ENCODE measurements at places on chromosomes 3 and 15.
A peak's percentile ranks its signal among the peaks of the same experiment; 100 is the strongest.

GRCh38 chr3:126533506-126533905, 9.6 kb downstream of the CHST13 start:
- DNase-seq: no peak

DNA sequence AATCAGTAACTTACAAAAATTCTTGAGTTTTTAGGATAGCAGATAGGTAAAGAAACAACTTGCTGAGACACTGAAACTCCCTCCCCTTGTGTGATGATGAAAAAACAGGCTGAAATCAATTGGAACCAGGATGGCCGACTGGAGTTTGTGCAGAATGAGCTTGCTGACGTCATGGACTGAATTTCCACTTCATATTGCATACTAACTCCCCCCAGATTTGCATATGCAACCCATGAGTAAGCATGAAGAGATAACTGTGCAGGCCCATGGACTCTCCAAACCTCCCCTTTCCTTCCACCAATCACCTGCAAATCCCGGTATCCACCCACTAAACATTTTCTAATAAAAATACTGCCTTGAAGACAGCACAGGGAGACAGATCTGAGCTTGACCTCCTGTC, 82.0 kb upstream of the SCN5A start:
- no peak for DNase-seq

- peak; percentile 83 for DNase-seq
Observed at GRCh38 chr3:191959876-191960413, 499.0 kb downstream of the PYDC2 start.

DNA sequence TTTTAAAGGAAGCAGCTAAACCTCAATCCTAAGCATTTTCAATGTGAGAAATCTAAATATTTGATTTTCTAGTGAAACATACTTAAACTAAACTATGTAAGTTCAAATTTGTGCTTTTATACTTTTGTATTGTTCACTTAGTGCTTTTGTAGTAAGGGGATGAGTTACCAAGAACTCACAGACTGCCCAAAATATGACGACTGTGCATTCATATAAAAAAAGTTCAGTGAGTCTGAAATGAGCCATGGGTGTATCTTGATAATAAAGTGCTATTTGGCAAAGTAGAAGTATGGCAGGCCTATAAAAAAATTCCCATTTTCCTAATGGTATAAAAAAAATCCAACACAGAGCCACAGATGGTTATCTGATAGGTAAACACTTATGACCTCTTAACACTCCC, 66.2 kb downstream of the NPTN start:
- no peak for DNase-seq

GRCh38 chr3:113977822-113978221, 30.0 kb downstream of the ZDHHC23 start:
- no peak for DNase-seq

- DNase-seq: no peak
Observed at GRCh38 chr15:61216519-61216918, 12.6 kb downstream of the RORA start.

- no peak for DNase-seq
Observed at GRCh38 chr15:31300981-31301672, 25.5 kb upstream of the KLF13 start.

DNA sequence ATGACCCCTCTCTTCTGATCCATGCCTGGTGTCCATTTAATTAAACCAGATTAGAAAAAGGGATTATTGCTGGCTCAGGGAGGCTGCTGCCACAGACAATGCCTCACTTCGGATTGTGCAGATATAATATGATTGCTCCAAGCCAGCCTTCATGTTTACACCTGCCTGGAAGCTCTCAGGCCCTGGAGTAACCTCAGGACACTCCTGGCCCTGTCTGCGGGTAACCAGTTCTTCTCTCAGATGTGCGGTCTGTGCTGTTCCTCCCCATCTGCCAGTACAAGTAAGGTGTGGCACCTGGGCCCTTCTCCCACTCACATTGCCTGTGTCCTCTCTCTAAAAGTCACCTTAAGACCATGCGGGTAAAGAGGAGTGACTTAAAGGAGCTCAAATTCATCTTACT, 8.8 kb upstream of the GOLGA8J start:
- DNase-seq: no peak

DNA sequence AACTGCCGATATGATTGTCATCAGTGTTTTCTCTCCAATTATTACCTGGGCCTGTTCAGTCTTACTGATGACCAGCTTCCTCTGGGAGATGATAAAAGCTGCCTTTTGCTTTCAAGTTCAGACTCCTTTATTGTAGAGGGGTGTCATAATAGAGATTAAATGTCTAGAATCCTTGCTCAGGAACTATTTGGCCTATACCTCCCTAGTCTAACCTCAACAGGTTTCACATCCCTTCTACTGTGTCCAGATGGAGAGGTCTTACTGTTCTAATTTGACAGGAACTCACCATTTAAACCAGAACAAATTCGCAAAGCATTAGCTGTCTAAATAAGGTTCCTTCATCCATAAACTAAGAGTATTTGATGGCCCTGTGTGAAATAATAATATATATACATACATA, 88.0 kb downstream of the BCHE start:
- DNase-seq: no peak

DNA sequence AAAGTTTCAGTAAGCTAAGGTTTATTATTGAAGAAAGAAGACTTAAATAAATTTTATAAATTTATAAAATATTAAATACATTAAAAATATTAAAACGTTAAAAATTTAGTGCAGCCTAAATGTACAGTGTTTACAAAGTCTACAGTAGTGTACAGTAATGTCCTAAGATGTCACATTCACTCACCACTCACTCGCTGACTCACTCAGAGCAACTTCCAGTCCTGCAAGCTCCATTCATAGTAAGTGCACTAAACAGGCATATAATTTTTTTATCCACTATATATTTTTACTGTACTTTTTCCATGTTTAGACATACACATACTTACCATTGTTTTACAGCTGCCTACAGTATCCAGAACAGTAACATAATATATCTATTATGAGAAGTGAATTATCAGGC, 51.5 kb downstream of the TJP1 start:
- DNase-seq: no peak

DNA sequence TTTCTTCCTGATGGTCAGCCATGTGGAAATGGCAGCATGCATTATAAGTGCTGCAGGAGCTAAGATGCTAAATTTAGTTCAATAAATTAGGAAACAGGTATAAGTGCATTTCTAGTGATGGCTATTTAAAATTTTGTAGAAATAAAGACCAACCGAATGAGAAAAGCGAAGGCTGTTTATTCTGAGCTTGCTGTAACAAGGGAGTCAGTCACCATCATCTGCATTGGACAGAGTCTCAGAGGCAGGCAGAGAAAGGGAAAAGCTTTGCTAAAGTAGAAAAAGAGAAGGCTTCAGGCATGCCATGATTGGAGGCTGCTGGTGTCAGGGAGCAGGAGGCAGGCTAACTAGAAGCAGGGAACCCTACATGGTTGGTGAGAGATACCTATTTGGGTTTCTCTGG, 451.0 kb downstream of the EDEM1 start:
- DNase-seq: no peak

DNA sequence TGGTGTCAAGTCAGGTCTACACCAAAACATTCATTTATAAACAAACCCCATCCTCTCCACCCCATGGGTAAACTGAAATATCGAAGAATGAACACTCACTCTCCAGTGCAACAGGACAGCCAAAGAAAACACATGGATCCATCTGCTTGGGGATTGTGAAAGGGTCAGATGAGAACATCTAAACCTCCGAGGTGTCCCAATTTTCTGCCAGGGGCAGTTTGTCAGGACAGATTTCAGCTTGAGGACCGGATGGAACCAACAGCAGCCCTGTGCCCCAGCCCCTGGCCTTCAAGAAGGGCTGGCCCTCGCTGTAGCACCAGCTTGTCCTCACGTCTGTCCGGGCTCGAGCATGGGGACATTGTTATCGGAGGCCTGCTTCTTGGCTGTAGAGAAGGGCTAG, 45.5 kb downstream of the PCSK6 start:
- no peak for DNase-seq

DNA sequence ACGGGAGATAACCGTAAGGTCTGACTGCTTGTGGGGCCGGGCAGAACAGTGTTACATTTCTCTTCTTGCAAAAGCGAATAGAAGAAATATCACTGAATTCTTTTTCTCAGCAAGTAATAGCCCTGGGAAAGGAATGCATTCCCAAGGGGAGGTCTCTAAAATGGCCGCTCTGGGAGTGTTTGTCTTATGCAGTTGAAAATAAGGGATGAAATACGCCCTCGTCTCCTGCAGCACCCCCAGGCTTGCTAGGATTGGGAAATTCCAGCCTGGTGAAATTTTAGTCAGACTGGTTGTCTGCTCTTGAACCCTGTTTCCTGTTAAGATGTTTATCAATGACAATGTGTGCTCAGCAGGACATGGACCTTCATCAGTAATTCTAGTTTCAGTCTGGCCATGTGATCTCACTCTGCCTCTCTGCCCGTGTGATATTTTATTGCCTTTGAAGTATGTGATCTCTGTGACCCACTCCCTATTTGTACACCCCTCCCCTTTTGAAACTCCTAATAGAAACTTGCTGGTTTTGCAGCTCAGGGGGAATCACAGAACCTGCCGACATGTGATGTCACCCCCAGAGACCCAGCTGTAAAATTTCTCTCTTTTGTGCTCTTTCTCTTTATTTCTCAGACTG, 715.6 kb downstream of the ROBO1 start:
- no peak for DNase-seq

- no peak for DNase-seq
Observed at GRCh38 chr3:187125319-187126031, 13.8 kb downstream of the RPL39L start.

DNA sequence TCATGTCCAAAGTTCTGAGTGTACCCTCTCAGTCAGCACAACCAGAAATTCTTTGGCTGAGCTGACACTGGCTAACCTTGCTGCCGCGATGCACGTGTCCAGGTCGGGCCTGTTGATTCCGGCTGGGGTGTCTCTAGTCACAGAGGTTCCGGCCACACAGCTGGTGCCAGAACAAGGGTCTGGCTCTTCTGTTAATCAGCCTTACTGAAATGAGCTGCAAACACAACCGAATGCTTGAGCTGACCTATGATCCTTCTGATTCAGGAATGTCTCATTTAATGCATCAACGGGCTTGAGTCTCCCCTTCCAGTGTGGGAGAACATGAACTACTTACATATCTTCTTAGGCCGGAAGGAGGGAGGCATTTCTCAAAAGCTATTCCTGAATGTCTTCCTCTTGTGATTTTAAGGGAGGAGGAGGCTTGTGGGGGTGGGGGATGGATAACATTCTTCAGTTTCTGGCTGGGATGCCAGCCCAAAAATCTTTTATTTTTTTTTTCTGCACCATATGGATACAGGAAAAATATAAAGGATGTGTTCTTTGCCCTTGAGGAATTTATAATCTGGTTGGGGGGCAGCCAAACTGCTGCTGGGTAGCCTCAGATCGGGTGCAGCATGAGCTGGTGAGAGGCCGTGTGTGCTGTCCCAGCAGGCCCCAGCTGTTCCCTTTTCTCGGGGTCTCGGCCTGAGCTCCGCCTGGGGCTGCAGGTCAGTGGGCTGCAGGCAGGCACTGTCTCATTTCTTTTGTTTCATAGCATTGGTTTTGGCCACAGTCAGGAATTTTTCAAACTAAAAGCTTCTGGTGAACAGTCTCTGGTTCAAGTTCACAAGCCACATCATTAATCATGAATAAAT, 319.1 kb upstream of the TBL1XR1 start:
- DNase-seq: peak; percentile 99

DNA sequence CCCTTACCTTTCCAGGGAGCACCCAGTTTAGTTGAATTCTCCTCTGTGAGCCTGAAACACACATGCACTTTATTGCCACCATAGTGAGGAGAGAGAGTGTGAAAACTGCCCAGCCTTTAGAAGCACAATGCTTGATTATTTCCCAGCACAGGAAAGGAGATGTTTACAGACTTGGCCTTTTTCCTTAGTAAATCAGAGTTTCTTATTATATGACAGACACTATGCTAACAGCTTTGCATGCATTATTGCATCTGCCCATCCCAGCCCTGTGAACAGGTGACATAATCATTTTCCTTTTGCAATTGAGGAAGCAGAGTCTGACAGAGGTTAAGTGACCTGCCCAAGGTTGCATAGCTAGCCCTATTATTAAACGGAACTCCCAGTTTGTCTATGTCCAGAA, 36.5 kb downstream of the CAPN3 start:
- DNase-seq: no peak

GRCh38 chr3:124364317-124365020, 365.8 kb upstream of the UMPS start:
- no peak for DNase-seq

- no peak for DNase-seq
Observed at GRCh38 chr3:53705774-53706173, 140.4 kb downstream of the CHDH start.

DNA sequence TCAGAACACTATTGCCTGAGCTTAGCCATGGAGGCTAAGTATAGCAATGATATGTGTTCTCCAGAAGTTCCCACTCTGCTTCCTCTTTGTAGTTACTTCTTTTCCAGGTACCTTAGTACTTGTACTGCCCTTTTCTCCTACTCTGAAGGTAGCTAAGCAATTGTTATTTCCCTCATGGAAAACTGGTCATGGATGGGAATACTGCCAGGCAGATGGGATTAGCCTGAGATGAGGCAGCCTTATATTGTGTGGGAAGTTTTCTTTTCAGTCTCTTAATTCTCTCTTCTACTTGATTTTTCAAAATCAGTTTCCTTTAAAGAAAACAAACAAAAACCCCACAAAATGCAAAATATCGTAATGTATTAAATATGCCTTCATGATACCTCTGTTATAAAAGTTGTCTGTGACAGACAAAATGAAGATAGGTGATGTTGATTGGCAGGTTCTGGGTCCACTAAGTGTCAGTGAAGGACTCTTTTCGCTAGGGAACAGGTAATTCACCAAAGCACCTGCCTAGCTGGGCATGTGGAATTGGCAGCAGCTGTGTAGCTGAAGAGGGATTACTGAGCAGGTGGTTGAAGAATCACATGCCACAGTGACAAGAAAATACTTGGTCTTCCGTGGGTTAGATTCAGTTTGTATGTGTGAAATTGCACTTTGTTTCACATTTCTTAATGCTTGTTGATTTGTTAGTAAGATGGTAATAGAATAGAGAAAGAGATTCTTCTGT, 4.1 kb downstream of the ZNF609 start:
- DNase-seq: no peak

GRCh38 chr3:28476194-28476593, 127.6 kb upstream of the AZI2 start:
- peak; percentile 78 for DNase-seq

- DNase-seq: no peak
Observed at GRCh38 chr3:195906865-195907683, 1.3 kb downstream of the TNK2 start.

- DNase-seq: peak; percentile 14
Observed at GRCh38 chr15:96274698-96275097, 55.8 kb upstream of the NR2F2 start.

GRCh38 chr3:117114517-117115265, 405.1 kb downstream of the TUSC7 start:
- no peak for DNase-seq

- no peak for DNase-seq
Observed at GRCh38 chr15:58490888-58491473, 59.2 kb downstream of the LIPC start.

DNA sequence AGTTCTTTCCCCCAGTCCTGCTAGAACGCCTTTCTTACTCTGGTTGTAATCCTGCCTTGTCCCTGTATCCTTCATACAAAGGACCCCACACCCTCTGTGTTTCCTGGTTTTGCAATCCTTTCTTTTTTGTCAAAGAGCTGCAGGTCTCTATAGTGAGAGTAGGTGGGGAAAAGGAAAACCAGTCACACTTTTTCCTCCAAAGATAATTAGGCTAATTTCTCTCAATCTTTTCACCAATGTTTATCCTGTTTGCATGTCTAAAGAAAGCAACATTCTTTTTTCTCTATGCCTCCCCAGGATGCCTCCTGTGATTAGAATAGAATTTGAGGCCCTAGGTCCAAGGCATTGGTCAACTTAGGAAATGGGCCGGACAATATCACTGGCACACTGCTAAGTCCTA, 25.4 kb downstream of the SEMA6D start:
- DNase-seq: no peak

- DNase-seq: no peak
Observed at GRCh38 chr3:194964809-194965208, 279.1 kb downstream of the FAM43A start.
